ENCODE measurements at places on chromosomes 6 and 20.

DNA sequence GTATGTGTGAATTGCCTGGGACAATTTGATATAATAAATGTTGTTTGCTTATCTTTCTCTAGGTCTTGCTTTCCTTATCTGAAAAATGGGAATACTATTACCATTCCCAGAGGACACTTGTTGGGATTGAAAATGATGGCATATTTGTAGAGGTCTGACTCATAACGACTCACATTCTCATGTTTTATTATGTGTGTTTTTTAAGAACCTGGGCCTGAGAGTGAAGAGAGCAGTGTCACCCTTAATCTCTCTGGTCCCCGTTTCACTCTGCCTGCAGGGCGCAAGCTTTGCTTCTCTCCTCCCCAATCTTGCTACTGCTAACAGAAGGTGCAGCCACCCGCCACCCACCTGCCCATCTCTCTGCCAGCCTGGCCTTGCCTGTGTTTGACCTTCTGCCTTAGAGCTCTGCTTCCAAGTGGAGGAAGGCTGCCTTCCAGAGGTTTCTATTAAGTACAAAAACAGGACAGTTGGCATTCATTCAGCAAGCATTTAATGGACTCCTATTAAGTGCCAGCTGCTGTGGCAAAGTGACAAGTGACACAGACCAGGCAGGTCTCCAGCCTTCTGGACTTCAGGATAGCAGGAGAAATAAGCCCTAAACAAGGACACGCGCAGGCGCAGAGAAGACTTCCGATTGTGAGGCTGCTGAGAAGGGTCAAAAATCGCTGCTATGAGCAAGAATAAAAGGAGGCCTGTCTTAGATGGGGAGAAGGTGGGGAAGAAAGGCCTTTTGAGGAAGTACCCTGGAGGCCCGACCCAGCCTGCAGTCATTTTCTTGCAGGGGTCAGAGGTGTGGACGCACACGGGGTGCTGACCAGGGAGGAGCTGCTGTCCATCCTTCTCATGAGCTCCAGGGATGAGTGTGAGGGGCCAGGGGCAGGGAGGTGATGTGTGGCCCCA lies 112.5 kb downstream of the JPH2 start:
- no peak for DNase-seq

GRCh38 chr6:96784650-96785049 lies 52.6 kb downstream of the GPR63 start:
- no peak for DNase-seq

DNA sequence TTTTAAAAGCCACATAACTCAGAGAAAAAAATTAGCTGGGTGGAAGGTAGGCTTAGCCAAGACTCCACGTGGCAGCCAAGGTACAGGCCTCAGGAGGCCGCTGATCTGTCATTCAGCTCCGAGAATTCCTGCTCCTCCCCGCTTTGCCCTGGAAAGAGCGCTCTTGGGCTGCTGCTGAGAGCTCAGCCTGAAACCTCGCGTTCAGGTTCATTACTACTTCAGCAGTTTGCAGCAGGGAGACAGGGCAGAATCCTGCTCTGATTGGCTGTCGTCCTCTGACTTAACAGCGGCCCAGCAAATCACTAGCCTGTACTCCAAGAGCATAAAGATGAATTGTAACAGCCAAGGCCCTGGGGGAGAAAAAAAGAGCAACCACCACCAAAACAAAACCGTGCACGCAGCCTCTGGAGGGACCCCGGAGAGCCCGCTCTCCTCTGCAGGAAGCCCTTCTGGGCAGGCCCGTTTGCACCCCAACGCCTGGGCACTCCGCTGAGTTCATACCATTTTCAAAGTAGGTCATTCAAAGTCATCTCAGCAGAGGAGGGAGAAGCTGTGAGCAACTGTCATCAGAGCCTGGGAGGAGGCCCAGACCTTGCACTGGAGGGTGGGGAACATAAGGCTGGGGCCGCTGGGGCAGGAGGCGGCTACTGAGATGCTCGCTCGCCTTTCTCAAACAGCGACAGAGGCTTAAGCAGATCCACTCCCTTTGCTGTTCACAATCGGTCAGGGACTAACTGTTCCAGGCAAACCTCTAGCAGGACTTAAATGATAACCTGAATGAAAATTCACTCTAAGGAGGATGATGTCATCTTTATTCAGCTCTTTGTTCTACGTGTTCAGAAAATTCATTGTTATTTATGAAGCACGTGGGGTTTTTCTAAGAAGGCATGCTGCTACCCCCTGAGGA lies 42.3 kb upstream of the ATXN1 start:
- no peak for DNase-seq

DNA sequence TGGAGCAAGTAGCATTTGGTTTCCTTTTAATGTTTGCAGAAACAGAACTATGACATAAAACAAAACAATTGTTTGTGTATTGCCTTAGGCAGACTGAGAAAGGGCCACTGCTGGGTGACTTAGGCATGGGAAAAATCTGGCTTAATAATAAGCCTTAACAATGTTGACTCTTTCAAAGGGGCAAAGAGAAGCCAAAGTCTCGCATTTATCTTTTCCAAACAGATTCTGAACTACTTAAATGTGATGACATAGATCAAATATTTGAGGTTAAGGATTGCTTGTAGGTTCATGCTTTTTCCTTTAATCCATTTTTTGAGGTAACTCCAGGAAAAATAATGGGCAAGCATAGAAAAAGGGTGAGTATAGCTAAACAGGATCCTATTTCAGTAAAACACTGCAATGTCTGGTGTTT lies 39.6 kb downstream of the ADAT2 start:
- no peak for DNase-seq

GRCh38 chr6:144319211-144319610 lies 34.1 kb downstream of the UTRN start:
- DNase-seq: no peak

GRCh38 chr6:141437685-141438084 lies 695.0 kb upstream of the GJE1 start:
- no peak for DNase-seq

GRCh38 chr6:42406306-42407280 lies 45.1 kb downstream of the TRERF1 start:
- no peak for DNase-seq

GRCh38 chr6:155828989-155829388 lies 373.4 kb upstream of the NOX3 start:
- no peak for DNase-seq

DNA sequence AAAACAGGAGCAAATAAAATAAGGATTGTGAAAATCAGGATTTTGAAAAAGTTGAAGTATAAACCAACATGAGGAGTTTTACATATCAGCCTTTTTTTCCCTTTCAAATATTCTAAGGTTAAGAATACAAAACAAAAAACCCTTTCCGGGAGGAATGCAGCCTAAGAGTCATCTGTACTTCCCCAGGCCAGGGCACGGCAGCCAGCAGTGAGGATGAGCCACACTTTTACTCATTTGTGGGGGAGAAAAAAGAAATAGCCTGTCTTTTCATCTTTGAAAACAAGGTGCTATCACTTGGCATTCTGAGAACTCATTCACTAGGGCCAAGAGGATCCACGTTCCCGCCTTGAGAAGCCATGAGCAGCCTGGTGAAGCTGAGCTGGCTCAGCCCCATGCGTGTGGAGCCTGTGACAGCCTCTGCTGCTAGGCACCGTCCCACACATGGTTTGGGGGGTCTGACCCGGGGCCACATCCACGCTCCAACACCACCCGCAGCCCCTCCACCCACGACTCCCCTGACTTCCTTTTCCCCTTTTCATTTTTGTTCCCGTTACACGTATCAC lies 11.2 kb downstream of the SLC22A1 start:
- no peak for DNase-seq

DNA sequence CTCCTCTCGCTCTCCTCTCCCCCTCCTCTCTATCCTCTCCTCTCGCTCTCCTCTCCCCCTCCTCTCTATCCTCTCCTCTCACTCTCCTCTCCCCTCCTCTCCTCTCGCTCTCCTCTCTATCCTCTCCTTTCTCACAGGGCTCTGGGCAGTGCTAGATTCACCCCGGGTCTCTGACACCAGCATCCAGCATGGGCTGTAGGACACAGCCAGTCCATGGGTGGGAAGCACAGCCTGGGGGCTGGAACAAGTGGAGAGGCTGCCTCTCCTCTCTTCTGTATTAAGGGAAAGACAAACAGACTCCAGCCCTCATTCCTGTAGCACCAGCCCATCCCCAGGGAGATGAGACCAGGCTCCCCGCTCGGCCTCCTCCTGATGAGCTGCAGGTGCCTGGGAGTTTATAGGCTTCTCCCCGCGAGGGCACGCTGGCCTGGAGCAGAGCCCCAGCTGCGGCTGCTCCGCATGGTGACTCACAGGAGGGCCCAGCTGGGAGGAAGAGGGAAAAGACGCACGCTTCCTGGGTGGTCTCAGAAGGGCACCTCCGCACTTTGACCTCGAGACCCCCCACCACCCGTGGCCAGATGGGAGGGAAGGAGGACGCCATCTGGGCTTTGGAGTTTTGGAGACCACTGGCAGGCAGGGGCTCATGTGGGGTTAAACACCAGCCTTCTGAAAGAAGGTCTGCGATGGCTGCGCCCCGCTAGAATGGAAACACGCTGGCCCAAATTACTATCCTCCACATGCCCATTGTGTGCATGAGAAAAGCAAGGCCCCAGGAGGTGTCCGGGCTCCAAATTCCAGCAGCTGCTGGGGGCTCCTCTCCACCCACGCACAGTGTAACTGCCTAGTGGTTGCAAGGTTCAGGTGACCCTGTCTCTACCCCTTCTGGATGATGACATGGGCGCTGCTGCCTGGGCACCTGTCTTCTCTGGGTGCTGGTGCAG lies 68.0 kb downstream of the BMP7 start:
- no peak for DNase-seq

DNA sequence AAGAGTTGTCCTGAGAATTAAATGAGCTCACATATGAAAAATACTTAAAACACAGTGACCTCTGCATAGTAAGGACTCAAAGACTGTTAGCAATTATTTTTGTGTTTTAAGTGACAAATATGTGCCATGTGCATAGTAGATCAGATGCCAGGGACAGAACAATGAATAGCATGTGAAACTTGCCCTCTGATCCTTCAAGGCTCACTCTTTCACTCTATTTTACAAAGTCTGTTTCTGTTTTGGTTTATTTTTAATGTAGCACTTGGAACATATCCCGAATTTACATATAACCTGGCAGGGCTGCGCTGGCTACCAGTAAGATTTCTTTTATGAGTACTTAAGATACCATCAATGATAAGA lies 135.5 kb upstream of the TNFAIP3 start:
- no peak for DNase-seq

Measured in activated T-helper 1 cell treated with Interleukin-2 at 50 U/mL for 16 hours (primary cell).